ENCODE measurements at places on chromosomes 5 and 9.

DNA sequence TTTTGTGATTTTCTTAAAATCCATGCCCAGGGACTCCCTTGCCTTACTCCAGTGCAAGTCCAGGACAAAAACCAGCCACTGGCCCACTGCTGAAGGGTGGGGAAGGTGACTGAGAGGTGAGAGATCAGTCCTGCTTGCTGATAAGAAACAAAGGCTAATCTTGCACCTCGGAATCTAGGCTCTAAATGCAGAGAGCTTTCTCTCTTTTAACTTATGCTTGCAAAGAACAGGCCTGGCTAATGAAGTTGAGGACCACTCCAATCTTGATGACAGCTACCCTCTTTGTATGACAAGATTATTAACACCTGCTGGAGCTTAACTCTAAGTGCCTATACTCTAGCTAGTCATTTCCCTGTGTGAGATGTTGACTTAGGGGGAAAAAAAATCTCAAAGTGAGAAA is 8.8 kb downstream of the TLE1 start:
- DNase-seq, result no peak

GRCh38 chr5:180639741-180640610 is 9.4 kb downstream of the FLT4 start:
- peak; percentile 34 for DNase-seq

GRCh38 chr5:158709279-158709678 is 390.4 kb downstream of the EBF1 start:
- no peak for DNase-seq

GRCh38 chr9:31536471-31536870 is 848.0 kb upstream of the ACO1 start:
- DNase-seq, result no peak

DNA sequence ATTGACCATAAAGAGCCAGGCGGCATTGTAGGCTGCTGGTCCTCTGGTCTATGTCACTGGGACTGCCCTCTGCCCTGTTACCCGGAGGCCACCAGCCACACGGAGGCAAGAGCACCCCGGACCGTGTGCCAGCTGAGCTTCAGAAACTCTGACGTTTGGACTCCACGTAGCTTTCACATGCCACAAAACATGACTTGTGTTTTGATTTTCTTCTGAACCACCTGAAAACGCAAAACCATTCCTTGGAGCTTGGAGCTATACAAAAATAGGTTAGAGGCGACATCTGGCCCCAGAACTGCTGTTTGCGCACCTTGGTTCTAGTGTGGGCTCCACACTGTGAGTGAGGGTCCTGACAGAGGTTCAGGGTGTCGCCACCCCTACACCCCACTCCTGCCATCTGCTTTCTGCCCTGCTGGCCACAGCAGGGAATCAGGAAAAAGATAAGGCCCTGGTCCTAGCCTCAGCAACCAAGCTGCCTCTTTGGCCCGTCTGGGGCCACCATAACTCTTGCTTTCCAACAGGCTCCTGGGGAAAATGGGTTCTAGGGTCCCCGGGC is 151.3 kb upstream of the IRX2 start:
- DNase-seq, result no peak

- no peak for DNase-seq
Measured at GRCh38 chr5:124707520-124707919, 38.9 kb downstream of the ZNF608 start.

DNA sequence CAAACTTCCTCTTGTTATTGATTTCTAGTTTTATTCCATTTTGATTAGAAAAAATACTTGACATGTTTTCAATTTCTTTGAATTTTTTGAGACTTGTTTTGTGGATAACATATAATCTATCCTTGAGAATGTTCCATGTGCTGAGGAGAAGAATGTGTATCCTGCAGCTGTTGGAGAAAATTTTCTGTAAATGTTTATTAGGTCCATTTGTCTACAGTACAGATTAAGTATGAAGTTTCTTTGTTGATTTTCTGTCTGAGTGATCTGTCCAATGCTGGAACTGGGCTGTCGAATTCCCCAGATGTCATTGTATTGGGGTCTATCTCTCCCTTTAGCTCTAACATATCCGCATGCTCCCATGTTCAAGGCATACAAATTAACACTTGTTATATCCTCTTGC is 251.2 kb downstream of the CSNK1G3 start:
- no peak for DNase-seq

DNA sequence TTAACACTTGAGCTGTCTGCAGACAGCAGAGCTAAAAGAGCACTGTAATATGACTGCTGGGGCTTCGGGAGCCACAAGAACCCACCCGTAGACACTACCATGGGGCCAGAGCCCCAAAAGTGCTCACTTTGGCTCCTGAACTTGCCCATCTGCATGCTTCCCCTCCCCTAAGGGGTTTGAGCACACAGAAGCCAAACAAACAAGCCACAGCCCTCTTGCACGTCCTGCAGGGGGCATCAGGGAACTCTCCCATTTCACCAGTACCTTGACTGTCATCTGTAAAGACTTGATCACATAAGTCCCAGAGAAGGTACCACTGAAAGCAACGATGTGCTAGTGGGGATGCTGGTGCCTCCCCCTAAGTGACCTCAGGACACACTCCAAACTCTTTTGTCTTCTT is 681.8 kb downstream of the SEMA5A start:
- DNase-seq, result no peak

DNA sequence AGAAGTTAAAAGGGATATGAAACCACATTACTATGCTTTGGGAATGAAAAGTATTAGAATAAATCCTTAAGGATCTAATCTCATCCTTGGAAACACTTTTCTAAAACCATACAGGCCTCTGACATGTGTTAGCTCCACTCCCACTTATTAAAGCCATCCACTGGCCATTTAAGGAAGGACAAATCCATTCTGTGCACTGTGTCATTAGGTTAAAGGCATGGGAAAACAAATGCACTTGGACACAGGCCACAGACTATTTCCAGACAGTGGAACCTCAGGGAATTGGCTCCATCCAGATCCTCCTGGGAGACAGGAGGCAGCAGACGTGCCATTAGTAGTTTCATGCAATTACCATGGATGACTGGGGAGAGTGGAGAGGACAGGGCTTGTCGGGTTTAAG is 454.9 kb downstream of the ENC1 start:
- no peak for DNase-seq

GRCh38 chr5:123207852-123208251 is 118.8 kb downstream of the PRDM6 start:
- no peak for DNase-seq

DNA sequence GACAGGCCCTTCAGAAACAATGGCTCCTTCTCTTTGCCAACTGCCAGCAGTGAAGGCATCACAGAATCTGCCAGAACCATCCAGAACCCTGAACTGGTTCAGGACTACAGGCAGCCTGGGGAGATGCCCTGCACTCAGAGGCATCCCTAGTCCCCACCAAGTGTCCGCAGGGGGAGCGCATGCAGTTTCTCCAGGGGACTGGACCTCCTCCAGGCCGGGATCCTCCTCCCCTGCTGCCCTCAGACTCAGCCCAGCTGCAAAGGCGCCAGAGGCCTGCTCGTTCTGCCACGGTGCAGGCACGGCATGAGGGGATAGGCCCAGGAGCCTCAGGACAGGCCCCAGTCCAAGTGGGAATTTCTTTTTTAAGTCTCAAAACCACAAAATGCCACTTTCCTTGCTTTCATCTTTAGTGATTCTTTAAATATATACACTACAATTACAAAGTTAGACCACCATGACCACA is 72.0 kb downstream of the SEMA4D start:
- DNase-seq, result peak; percentile 72

DNA sequence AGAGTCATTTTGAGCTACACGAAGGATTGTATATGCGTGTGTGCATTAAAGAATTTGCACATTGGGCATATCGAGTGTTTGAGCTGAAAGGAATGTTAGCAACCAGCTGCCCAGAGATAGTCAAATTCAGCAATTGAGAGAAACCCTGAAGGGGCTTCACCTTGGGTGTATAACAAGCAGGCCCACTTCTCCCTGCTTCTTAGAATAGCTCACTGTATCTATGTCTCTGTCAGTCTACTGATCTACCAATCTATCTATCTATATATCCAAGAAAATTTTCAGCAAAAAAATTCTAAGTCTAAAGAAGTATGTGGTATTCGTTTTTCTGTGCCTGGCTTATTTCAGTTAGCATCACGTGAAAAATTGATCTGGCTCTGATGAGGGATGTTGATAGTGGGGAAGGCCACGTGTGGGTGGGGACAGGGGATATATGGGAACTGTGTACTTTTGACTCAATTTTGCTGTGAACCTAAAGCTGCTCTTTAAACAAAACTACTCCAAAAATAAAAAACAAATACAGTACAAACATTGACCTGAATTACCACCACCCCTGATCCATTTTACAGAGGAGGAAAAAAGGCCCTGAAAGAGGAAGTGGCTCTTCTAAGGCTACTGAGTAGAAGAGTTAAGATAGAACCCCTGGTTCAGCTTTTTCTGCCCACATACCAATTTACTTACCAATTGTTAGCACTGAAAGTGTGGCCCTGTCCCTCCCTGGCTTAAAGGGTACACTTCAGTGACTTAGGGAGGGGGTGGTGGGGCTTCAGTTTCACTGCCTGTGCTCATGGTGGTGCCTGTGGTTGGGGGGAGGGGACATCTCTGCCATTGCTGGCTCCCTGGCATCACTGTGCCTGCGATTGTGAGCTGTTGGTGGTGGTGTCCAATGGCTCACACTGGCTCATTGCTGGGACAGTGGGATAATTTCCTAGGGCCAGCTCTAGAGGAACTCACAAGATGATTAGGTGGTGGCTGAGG is 141.8 kb downstream of the DOCK2 start:
- no peak for DNase-seq

- no peak for DNase-seq
Measured at GRCh38 chr9:131302244-131303075, 12.9 kb downstream of the PLPP7 start.

GRCh38 chr9:108980893-108981292 is 32.4 kb downstream of the CTNNAL1 start:
- no peak for DNase-seq

GRCh38 chr9:70761139-70761670 is 346.7 kb upstream of the KLF9 start:
- DNase-seq, result no peak

DNA sequence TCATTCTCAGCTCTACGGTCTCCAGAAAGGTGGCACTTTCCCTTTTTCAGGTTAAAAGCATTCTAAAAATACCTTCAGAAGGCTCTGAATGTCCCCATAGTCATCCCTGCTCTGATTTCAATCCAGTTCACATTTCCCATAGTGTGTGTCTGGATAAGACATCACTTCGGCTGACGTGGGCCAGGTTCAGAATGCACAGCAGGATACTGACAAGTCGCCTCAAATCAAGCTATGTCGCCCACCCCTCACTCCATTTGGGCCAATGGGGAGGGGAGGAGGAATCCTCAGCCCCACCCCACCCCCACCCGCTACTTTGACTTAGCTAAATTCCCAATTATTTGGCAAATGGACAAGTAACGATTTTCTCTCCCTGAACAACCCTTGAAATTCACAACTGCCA is 148.0 kb downstream of the SLIT3 start:
- no peak for DNase-seq

- DNase-seq, result no peak
Measured at GRCh38 chr5:6568383-6568782, 64.5 kb downstream of the NSUN2 start.

DNA sequence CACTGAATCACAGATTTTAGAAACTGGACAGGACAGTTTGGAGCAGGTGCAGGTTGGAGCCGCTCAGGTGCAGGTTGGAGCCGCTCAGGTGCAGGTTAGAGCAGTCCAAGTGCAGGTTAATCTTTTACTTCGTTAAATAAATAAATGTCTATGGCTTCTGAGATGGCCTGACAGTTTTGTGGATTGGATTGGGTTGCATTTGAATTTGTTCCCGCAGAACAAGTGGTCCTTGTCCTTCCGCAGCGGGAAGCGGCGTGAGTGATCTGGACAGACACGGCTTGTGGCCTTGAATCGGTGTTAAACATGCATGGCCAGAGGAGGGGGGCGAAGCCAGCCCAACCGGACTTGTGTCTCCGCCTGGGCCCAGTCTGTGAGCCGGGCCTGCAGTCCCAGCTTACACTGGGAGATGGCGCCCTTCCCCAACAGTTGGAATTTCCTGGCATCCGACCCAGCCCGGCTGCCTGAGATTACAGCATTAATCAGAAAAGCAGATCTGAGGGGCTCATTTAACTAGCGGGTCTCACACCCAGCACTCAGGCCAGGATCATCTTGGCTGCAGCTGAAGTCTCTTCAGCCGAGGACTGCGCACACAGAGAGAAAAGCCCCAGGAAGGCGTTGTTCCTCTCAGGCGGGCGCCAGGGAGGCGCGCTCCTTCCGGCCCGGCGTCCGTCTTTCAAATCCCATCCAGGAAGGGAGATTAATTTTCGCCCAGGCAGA is 1.5 kb upstream of the OLFM1 start:
- DNase-seq, result peak; percentile 84

DNA sequence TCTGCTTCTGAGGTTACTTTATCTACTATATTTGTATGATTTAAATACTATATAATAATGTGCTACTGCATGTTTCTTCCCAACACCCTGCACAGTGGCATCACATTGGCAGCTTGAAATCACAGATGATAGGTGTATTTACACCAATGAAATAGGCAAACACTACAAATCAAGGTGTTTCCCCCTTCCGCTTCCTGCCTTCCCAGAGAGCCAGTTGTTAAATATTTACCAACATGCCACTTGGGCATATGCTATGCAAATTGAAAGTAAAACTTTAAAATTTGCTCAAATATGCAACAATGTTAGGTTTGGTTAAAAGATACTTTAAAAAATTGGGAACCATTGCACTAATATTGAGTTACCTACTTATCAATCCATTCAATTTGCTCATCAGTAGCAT is 58.2 kb upstream of the SMARCA2 start:
- no peak for DNase-seq

DNA sequence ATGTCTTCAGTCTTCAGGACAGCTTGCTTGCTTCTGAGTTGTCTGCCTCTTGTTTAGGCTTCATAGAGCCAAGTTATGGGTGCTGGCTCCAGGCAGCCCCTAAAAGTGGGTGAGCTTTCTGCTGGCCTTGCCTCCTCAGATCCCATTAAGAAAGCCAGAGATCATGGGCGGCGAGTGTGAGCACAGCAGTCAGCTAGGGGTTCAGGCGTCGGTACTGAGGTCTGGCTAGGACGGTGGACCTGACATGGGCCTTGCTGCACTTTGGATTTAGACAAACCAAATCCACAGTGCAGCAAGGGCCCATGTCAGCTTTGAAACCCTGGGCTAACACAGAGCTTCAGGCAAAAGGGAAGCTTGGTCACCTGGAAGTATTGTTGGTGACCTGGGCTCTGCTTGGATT is 17.6 kb downstream of the PSAT1 start:
- DNase-seq, result no peak
